ENCODE measurements at places on chromosomes 13 and 19.

DNA sequence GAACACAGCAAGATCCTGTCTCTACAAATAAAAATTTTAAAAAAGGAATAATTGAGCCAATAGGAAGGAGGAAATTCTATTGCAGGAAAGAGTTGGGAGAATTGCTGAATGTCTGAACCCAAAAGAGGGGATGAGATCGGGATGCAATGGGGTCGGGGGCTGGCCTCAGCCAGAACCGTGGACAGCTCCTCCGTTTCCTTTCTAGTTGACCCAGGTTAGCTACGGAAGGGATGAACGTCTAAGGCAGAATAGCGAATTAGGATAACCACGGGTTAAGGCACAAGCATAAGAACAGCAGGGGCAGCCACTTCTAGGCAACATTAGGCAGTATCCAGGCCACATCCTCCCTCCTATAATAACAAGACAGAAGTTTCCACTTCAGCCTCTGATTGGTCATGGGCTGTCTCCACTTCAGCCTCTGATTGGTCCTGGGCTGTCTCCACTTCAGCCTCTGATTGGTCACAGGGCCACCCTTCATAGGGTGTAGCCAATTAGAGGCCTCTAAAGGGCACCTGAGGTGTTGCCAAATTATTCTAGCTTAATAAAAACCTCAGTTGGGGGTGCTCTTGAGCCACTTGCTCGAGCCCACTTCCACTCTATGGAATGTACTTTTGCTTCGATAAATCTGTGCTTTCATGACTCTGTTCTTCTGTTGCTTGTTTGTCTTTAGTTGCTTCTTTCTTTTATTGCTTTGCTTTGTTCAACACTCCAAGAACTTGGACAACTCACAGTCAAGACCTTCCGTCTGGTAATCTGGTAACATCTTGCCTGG lies 24.9 kb upstream of the TPM4 start:
- DNase-seq, result no peak

DNA sequence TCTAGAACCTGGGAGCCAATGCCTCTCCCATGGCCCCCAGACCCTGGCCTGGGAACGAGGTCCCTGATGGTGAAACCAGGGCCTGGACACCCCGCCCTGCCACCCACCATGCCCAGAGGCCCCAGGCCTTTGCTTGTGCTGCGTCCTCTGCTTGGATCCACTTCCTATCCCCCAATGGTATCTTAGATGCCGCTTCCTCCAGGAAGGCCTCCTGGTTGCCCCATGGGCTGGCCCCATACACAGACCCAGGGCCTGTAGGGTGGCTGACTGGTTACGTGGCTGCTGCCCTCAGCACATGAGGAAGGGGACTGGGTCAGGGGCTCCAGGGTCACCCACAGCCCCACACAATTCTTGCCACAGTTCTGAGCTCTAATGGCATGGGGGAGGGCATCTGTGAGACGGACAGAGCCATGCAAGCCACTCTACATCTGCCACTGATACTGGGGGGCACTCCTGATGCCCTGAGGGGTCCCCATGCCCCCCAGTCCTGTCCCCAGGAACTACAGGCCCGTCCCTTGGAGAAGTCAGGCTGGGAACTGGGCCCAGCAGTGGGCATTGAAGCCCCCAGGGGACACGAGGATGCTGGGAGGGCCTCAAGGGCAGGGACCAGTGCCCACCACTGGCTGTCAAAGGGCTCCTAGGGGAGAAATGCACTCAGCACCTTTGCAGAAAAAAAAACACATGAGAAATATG lies 5.0 kb downstream of the RPL36 start:
- no peak for DNase-seq

GRCh38 chr19:45451131-45451849 lies 16.5 kb upstream of the FOSB start:
- DNase-seq, result no peak

DNA sequence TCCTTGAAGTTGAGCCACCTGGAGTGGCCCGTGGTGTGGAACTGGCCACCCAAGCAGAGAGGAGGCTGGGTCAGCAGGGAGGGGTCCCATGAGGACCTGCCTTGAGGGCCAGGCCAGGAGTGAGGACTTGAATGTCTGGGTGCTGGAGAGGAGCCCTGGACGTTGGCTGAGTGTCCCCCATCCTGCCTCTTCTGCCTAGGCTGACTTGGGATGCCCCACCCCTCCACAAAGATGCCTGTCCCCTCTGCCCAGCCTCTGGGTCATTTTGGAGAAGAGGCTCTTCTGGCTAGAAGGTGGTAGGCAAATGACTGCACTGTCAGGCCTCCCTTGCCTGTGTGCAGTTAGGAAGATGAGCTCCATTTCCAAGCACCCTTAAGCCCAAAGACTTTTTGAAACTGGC lies 1.7 kb downstream of the SSBP4 start:
- no peak for DNase-seq

GRCh38 chr19:30593975-30594745 lies 222.0 kb downstream of the ZNF536 start:
- no peak for DNase-seq

DNA sequence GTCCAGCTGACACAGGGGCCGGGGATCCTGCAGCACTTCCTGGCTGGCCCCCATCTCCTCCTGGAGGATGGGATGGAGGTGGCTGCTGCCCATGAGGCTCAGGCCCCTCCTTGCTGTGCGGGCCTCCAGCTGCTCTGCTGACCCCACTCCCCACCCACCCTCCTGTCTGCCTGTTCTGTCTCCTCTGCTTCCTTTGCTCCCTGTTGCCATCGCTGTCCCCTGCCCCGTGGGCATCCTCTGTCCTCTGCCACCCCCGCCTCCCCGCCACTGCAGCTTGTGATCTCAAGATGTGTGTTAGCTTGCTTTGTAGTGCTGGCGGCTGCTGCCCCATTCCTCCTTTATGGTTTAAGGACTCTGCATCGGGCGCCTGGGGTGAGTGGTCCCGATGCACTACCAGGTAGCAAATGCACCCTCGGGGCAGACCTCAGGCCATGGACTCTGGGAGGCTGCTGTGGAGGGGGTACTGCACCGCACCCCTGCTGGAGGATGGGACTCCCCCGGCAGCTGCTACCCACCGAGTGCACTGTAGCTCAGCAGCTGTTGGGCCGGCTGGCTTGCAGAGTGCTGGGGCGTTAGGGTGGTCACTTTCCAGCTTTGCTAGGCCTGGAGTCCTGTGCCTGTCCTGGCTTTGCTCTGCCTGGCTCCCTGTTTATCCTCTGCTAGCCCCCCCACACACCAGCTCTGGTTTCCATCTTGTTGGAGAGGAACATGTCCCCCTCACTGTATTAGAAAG lies 15.8 kb upstream of the C19orf33 start:
- DNase-seq, result no peak

Data from forelimb muscle (tissue), 1 donor.